ENCODE measurements at places on chromosomes 12 and 14. TPM values are rescaled to one million over a fixed set of nuclear protein-coding genes. Genes with fewer than 3 reads are reported as not detected.

Gene EPYC
- not detected for total RNA-seq

Gene NRL
- 2.0 TPM for total RNA-seq

Gene AMIGO2
- 91.3 TPM for total RNA-seq

Gene CD27
- total RNA-seq, result not detected

Gene DBX2
- not detected for total RNA-seq

Gene HDAC7
- total RNA-seq, result 27.8 TPM
